ENCODE measurements at places on chromosomes 5 and 9.

DNA sequence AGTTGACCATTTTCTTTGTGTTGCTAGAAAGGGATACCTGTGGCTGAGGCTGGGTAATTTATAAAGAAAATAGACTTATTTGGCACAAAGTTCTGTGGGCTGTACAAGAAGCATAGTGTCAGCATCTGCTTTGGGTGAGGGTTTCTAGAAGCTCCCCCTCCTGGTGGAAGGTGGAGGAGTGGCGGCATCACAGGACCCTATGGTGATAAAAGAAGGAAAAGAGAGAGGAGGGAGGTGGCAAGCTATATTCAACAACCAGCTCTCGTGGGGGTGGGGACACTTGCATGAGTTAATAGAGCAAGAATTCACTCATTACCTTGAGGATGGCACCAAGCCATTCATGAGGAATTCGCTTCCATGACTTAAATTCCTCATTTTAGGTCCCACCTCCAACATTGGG, 2041.4 kb upstream of the CDH9 start:
- no peaks in the 10 kb centered on the region for H3K4me1 ChIP-seq
- H3K36me3 ChIP-seq, result no peaks in the 10 kb centered on the region
- no peaks in the 10 kb centered on the region for H3K27me3 ChIP-seq
- no peak overlapping the region for H3K27ac ChIP-seq
- no peak for DNase-seq

GRCh38 chr5:40685976-40686486, 6.3 kb downstream of the PTGER4 start:
- H3K27ac ChIP-seq, result no peak overlapping the region
- no peak for DNase-seq
- H3K36me3 ChIP-seq, result no peaks in the 10 kb centered on the region
- H3K27me3 ChIP-seq, result no peaks in the 10 kb centered on the region

DNA sequence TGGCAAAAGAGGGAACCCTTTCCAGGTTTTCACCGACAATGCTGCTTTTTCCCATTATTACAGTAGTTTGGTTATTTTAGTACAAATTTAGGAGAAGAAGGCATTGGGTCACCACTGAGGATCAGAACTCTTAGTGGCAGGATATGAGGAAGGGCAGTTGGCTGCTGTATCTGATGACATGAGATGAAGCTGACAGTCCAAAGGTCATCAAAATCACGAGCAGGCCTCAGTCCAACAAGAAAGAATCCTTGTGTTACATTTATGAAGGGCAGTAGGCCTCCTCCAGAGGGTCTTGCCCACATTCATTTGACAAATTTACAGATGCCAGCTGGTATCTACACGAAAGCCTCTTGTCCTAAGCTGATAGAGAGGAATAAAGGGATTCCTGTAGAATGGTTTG, 49.5 kb upstream of the COL15A1 start:
- no peak overlapping the region for H3K4me3 ChIP-seq
- no peaks in the 10 kb centered on the region for H3K36me3 ChIP-seq
- no peaks in the 10 kb centered on the region for H3K4me1 ChIP-seq
- H3K27me3 ChIP-seq, result no peaks in the 10 kb centered on the region

GRCh38 chr9:127724012-127724411, 8.1 kb downstream of the TTC16 start:
- H3K4me3 ChIP-seq, result no peak overlapping the region
- DNase-seq, result no peak
- H3K27ac ChIP-seq, result no peak overlapping the region
- peaks cover 8% of the 10 kb centered on the region for H3K27me3 ChIP-seq
- H3K4me1 ChIP-seq, result no peaks in the 10 kb centered on the region

- DNase-seq, result no peak
- no peaks in the 10 kb centered on the region for H3K4me1 ChIP-seq
- no peaks in the 10 kb centered on the region for H3K27me3 ChIP-seq
- no peak overlapping the region for H3K4me3 ChIP-seq
These were observed 191.1 kb upstream of the GAS1 start for GRCh38 chr9:87138128-87139040.

DNA sequence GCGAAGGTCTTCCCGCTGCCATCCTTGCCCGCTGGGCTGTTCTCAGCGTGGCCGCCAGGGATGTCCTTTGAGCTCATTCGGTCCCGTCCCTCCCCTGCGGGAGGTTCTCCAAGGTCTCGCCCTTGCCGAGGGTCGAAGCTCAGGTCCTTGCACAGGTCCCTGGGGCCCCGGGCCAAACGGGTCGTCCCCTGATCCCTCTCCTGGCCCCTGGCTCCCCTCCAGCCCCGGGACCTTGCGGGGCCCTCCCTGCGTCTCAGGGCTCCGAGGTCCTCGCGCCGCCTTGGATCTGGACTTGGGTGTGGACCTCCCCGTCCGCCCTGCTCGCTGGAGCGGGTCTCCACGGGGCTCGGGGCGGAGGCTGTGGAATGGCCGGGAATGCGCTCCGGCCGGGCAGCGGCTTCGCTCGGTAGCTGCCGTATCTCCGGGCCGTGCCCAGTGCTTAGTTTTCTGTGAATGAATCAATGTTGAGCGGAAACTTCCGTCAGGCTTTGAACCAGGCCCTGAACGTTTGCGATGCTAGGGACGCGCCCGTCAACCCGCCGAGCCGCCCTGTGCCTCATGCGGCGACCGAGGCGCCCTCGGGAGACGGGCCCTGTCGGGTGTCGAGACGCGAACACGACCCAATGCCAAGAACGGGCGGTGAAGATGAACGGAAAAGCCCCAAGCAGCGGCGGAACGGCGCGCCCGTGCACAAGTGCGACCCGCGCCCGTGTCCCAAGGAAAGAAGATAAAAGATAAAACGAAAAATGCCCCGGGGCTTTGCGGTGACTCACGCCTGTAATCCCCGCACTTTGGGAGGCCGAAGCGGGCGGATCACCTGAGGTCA, 780 bp downstream of the RNU6ATAC start:
- H3K36me3 ChIP-seq, result no peaks in the 10 kb centered on the region
- H3K27me3 ChIP-seq, result 0 out of 2 replicates have a peak, but pooled peaks cover under 1% of the 10 kb centered on the region
- no peak overlapping the region for H3K27ac ChIP-seq

DNA sequence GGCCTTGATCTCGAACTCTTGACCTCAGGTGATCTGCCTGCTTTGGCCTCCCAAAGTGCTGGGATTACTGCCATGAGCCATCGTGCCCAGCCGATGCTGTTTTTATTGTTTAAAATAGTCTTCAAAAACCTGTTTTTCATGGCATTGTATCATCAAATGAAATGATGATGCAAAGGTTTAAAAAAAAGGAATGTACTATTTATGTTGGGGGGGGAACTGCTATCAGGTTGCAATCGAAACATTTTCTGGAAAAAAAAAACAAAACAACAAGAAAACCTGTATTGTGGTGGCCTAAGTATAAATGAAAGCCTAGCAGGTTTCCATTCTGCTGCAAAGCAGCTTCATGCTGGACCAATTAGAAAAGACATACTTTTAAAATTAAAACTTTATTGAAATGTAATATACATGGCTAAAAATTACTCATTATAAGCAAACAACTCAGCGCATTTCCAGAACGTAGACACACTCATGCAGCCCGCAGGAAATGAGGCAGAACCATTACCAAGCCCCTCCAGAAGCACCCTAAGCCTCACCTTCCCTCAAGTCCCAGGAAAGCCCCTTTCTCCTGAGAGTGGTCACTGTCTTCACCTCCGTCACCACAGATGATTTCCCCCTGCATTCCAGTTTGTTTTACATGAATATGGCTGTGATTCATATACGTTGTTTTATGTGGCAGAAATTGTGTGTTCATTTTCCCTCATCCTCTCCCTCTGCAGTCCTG, 19.0 kb downstream of the GPR107 start:
- no peaks in the 10 kb centered on the region for H3K4me1 ChIP-seq
- no peak overlapping the region for H3K4me3 ChIP-seq
- no peaks in the 10 kb centered on the region for H3K36me3 ChIP-seq
- DNase-seq, result no peak

DNA sequence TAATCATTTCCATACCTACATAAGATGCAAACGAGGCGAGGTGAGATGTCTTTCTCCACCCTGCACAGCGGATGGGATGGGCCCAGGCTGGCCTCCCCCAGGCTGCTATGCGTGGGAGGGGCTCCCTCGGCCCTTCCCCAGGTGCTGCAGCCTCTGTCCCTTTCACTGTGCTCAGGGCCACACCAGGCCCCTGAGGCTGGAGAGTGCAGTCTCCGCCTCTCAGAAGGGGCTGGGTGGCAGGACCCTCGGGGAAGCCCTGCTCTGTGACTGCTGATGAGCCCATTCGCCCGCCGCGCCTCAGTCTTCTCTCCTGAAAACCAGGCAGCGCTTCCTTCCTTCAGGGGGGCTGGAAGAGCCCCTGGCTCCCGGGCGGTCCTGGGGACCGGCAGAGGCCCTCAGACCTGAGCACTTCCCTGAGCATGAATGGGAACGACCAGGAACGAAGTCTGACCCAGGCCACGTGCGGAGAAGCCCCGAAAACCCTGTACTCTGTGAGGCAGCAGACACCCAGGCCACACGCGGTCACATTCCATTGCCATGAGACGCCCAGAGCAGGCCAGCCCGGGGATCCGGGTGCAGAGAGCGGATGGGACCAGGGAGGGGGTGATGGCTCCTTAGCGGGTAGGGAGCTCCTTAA, 21.9 kb upstream of the NOTCH1 start:
- no peak for DNase-seq
- no peak overlapping the region for H3K4me3 ChIP-seq
- no peaks in the 10 kb centered on the region for H3K36me3 ChIP-seq
- H3K27ac ChIP-seq, result no peak overlapping the region
- no peaks in the 10 kb centered on the region for H3K27me3 ChIP-seq

DNA sequence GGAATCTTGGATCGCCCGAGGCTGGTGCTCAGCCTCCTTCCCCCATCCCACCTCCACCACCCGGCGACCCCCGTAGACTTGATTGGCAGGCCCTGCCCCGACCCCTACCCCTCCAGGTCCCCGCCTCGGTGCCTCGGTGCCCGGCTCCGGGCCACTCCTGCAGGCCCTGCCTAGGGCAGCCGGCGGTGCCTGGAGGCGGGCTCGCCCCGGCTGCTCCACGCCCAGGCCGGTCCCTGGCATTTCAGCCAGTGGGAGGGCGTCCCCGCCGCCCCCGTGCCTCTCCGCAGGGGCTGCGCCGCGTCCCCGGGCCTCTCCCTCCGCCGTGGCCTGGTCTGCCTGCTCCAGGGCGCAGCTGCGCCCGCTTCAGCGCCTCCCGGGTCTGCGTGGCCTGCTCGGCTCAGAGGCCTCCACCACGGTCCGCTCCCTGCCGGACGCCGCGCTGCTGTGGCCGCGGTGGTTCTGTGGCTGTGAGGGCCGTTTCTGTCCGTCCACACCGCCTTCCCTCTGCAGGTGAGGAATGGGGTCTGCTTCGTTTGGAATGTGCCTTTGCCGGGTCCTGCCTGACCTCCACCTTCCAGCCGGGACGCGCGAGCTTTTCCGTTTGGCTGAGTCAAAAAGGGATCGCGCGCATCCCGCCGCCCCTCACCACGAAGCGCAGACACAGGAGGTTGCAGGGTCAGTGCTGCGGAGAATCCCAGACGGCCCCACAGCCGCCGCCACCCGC, 48.3 kb upstream of the IRX4 start:
- no peak overlapping the region for H3K4me3 ChIP-seq
- H3K27me3 ChIP-seq, result peaks cover 39% of the 10 kb centered on the region
